ENCODE measurements at places on chromosomes 11 and 22.
A peak's percentile ranks its signal among the peaks of the same experiment; 100 is the strongest.

- no peak for DNase-seq
These were observed 25.3 kb upstream of the DDX17 start for GRCh38 chr22:38531251-38531938.

DNA sequence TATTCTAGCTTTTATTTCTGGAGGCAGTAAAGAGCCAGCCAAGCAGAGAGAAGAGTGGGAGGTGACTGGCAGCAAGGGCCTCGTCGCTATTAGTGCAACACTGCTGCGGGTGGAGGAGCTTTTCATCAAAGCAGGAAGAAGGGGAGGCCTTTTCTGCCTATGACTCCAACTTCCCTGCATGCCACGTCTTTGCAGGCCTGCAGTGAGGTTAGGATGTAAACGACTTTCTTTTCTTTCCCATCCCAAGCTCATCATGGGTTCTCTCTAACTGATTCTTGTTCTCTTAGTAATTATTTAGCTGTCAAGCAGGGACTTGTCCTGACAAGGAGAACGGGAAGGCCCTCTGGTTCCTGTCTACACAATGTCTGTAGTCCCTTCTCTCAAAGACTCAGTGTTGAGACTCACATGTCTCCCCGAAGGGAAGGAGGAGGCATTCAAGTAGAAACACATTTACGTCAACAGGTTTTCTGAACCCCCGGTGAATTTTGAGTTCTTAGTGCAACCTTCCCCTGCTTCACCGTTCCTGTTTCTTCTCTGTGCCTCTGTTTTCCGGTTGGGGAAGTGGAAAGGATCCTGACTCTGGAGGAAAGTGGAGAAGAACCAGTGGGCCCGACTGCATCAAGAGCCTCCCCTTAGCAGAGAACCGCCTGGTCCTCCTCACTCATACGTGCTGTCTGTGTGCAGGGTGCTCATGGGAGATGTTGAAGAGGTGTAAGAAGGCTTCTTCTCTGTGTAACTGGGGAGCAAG is 56.9 kb downstream of the PACS1 start:
- DNase-seq: no peak

- no peak for DNase-seq
These were observed 18.9 kb upstream of the KCTD14 start for GRCh38 chr11:78041843-78042440.

DNA sequence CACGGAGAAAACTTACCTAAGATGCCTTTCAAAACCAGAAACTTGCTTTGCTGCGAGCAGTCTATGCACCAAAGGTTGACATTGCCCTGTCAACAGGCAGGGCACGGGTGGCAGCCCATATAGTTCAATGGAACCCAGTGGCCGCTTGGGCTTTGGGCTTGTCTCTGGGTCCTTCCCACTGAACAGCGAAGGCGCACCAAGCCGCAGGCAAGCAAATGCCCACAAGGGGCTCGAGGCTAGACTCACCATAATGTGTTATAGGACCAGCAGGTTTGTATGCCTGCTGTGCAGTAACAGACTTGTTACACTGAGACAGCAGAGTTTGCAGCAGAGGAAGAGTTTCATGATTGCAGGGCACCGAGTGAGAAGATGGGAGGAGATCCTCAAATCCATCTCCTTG is 20.3 kb downstream of the CLDN5 start:
- DNase-seq: no peak

- no peak for DNase-seq
These were observed 76.4 kb upstream of the NNMT start for GRCh38 chr11:114219559-114220349.

- no peak for DNase-seq
These were observed 9.4 kb downstream of the OR4D9 start for GRCh38 chr11:59520741-59521140.

DNA sequence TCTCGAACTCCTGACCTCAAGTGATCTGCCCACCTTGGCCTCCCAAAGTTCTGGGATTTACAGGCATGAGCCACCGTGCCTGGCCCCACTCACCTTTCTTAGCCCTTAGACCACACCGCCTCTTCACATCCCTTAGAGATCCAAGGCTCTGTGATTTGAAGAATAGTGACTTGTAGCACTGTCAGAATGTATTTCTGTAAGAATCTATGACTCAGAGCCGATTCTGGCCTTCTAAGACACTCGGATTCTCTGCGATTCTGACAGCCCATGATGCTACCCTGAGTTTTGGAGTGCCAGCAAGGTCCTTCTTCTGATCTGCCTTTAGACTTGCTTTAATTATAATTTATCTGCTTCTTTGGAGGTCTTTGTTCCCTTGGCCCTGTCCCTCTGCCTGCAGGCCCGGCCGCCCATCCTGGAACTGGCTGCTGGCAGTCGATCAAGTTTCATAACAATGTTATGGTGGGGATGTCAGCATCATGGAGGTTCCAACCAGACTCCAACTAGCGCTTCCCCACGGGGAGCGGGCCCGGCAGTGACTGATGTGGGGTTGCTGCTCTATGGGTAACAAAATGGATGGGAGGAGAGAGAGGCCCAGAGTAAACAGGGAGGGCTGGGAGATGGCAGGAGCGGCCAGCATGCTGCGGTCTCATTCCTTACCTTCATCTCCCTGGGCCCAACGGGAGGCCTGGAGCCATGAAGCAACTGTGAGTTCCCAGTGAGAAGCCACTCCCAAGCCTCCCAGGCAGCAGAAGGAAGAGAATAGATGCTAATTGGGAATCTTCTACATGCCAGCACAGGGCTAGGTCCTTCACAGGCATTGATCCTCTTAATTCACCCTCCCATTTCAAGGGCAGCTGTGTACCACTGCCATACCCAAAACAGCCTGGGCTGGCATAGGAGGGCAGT is 55.7 kb upstream of the RASD2 start:
- no peak for DNase-seq

DNA sequence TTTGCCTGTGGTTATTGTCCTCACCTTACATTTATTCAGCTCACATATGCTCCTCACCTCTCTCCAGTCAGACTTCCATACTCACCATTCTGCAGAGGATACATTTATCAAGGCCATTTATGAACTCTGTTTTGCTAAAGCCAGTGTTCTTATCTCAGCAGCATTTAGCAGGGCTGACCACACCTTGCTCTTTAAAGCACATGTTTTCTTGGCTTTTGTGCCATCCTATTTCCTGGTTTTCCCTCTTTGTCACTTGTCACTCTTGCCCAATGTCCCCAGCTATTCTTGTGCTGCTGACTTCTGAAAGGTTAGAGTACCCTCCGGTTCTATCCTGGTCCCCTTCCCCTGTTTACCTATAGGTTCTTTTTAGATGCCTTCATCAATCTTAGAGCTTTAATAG is 446.6 kb downstream of the NELL1 start:
- no peak for DNase-seq

- DNase-seq: no peak
These were observed 339.2 kb downstream of the TENM4 start for GRCh38 chr11:79101656-79102055.

DNA sequence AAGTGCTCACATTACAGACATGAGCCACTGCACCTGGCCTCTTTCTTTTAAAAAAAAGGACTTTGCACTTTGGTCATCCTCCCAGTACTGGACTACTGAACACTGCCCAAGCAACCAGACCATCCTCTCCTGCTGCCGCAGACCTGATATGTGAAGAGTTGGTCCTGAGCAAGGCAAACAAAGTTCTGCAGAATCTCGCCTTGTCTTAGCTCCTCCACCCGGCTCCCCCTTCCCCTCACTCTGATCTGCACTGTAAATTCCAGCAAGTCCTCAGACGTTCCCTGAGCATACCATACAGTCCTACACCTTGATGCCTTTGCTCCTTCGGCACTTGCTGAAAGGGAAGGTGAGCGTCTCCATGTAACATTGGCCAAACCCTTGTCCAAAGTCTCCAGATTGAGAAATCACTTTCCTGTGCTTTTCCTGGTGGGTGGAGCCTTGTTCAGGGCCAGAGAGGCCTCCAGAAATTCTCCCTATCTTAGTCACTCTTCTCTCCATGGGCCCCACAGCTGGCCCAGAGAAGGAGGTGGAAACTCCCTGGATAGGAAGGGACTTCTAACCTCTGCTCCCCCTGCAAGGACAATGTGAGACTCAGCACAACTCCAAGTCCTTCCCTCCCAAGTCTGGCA is 47.0 kb upstream of the TIMP3 start:
- DNase-seq: no peak

GRCh38 chr11:129427816-129428406 is 52.3 kb downstream of the BARX2 start:
- DNase-seq: no peak

- DNase-seq: peak; percentile 17
These were observed 169.1 kb downstream of the CADM1 start for GRCh38 chr11:115334932-115335788.

- no peak for DNase-seq
These were observed 49.8 kb downstream of the APIP start for GRCh38 chr11:34866375-34866774.

- no peak for DNase-seq
These were observed 301.8 kb upstream of the SORL1-AS1 start for GRCh38 chr11:121754598-121754997.

GRCh38 chr22:41052661-41053490 is 39.5 kb upstream of the EP300 start:
- no peak for DNase-seq

- DNase-seq: no peak
These were observed 856.4 kb downstream of the LRRC4C start for GRCh38 chr11:40602866-40603552.

DNA sequence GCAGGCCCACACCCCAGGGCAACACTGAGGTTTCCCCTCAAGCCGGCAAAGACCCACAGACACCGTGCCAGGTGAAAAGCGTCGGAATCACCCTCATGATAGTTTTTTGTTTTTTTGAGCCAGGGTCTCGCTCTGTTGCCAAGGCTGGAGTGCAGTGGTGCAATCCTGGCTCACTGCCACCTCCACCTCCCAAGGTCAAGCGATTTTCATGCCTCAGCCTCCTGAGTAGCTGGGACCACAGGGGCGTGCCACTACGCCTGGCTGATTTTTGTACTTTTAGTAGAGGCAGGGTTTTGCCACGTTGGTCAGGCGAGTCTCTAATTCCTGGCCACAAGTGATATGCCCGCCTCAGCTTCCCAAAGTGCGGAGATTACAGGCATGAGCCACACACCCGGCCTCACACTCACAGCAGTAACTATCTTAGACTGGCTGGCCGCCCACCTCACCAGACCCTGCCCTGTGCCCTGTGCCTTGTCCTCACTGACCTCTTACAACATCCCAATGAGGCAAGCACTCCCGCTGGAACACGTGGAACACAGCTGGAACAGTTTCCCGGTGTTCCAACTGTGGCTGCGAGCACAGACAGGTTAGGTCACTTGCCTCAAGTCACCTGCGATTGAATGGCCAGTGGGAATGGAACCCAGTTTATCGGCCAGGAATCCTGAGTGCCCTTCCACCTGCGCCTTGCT is 21.1 kb downstream of the LRRC10B start:
- no peak for DNase-seq

- no peak for DNase-seq
These were observed 48.7 kb downstream of the C11orf58 start for GRCh38 chr11:16787035-16787742.

DNA sequence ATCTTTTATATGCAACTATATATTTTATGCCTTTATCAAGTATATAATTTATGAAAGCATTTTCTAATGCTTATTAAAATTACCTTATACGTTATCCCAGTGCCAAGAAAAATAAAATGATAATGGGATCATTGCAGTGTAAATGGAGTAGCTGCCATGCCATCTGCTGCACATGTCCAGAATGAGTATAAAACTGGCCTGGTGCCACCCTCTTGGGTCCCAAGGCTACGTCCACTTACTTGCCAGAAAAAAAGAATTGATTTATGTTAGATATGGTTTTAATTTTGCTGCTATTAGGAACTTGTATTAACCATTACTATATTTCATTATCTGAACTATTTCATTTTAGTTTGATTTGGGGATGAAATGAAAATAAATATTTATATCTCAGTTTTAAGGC is 1127.1 kb upstream of the CNTN5 start:
- no peak for DNase-seq

- no peak for DNase-seq
These were observed 21.5 kb downstream of the ASCC2 start for GRCh38 chr22:29816539-29816938.

DNA sequence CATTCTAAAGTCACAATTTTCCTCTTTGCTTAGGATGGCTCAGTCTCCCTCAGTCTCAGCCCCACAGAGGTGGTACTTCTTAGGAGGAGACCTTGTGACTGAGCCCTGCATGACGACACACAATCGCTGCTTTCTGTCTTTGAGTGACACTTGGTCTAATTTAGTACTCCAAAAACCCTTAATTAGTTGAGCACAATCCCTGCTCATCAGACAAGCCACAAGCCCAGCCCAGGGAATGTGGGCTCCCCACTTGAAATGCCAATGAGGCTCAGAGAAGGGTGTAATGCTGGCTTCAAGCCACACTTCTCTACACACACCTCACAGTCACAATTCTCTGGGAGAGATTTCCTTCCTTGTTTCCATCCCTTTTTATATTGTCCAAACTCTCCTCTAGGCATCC is 101.8 kb downstream of the FEZ1 start:
- DNase-seq: no peak

DNA sequence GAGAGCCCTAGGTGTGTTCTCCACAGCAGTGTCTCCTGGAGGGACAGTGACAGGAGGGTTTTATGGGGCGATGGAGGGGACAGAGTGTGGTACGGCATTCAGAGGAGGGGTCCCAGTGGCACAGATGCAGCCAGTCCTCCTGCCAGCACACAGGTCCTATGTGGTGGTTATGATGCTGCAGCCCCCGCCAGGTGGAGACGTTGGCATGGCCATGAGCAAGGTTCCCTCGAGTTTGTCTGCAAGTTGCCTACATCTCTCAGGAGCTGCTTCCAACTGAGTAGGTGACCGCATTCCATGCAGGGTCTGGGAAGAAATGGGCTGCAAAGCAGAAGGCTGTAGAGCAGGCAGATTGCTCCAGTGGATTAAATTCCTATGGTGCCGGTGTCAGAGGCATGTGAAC is 646.0 kb downstream of the TBC1D22A start:
- no peak for DNase-seq

DNA sequence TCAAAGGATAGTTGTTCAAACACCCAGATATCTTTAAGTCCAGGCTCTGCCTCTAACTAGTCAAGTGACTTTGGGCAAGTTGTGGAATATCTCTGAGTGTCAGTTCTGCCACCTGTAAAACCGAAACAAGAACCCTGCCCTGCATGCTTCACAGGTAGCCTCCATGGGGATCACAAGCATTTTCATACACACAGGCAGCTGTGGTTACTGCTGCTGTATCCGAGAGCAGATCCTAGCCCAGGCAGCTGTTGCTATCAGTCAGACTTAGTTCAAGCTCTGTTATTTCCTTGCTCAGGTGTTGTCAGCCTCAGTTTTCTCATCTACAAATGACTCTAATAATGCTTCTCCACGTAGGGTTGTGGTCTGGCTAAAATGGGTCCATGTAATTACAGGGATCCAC is 6.5 kb upstream of the RASD2 start:
- DNase-seq: no peak
